RPMI7951 (cell line): ENCODE measurements at places on chromosomes 12 and 14. TPM values are rescaled to one million over a fixed set of nuclear protein-coding genes. Genes with fewer than 3 reads are reported as not detected.

GRCh38 chr14:69328765-69329164 is 68.8 kb downstream of the GALNT16 start:
- DNase-seq: no peak

DNA sequence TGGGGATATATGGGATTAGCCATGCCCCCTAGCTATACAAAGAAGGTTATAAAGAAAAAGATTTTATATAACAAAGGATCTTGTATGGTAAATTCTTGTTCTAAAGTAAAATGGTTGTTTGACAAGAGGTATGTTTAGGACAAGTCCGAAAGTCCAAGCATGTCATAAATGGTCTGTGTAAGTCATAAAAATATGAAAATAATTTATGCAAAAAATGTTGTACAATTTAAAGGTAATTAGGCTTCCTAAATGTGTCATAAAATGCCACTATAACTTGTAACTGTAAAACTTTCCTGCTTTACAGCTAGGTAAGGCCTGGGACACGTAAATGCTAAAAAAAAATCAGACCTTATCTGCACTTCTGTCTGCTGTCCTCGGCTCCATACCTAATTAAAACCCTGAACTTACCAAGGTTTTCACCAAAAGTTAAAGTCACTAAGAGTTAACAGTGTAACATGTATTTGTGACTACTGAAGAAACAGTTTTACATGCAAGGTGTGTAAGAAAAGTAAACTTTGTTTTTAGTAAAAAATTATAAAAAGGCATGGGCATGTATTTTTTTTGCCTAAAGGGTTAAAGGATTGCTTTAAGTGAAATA is 110.0 kb upstream of the RESF1 start:
- peak; percentile 37 for DNase-seq

CMKLR1 gene
- 34.5 and 43.6 TPM in 2 replicates for total RNA-seq

- DNase-seq: peak; percentile 13
These were observed 243.1 kb upstream of the FOXN3 start for GRCh38 chr14:89660166-89660565.

DNA sequence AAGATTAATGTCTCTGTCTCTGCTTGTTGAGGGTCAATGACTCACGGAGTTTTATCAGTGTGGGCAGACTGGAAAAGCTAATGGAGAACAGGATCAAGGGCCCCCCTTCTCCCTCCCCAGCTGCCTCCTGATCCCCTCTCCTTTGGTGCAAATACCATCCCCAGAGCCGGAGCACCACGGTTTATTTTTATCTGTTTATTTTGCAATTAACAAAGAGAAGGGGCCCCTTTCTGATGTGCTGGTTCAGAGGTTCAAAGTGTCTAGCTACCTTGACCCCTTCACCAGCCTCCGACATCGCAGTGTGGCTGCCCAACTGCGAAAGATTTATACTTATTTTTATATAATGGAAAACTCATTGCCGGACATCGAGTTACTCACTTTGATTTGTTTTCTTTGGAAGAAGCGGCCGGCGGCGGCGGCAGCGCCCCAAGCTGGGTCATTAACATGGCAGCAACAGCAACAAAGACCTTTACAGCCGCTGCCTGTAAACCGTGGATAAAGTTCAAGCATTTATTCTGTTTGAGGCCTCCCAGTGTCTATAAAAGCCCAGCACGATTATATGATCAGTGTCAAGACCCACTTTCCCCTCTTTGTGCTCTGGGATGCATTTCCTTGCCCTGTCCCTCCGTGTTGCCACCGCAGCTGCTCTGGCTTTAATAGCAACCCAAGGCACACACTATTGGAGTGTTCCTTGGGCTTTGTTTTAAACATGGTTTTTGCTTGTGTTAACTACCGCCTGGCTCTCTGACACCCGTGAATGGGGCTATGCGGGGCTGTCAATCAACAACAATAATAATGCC is 47.4 kb upstream of the PARP11 start:
- no peak for DNase-seq

GRCh38 chr12:102958073-102958829 is 777 bp downstream of the ASCL1 start:
- DNase-seq: peak; percentile 8

DNA sequence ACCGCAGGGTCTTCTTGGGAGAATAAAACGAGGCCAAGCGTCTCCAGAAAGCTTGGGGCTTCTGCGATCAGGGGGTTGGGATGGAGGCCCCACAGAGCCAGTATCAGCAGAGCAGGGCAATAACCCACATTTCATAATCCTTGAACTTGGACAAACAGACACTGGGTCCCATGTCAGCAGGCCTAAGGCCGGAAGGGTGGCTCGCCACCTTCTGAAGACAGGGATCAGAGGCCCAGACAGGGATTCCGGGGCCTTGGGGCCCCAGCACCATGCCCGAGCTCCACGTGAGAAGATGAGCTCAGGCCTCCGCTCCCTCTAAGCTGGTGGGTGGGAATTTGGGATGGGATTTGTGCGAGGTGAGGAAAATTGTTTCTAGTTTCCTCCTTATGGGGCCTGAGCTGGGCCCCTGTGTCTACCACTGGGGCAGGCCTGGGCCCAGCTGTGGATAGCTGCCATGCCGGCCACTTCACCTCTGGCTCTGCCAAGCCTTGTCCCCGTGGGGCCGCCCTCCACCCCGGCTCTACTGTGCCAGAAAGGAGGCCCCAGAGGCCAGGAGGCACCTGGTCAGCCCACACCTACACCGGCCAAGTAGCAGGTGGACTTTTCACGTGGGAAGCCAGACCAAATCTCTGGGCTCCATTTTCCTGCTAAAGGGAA is 67.2 kb upstream of the DLK1 start:
- DNase-seq: no peak

LRP1-AS gene
- not detected in 2 replicates for total RNA-seq

- no peak for DNase-seq
These were observed 718.6 kb upstream of the TBX3 start for GRCh38 chr12:115402443-115403180.

- no peak for DNase-seq
These were observed 8.0 kb downstream of the PGAM5 start for GRCh38 chr12:132718644-132719043.

- no peak for DNase-seq
These were observed 69.2 kb downstream of the SLC41A2 start for GRCh38 chr12:104888892-104889291.

- DNase-seq: peak; percentile 66
These were observed 2.1 kb upstream of the SLC11A2 start for GRCh38 chr12:51028126-51028812.

DNA sequence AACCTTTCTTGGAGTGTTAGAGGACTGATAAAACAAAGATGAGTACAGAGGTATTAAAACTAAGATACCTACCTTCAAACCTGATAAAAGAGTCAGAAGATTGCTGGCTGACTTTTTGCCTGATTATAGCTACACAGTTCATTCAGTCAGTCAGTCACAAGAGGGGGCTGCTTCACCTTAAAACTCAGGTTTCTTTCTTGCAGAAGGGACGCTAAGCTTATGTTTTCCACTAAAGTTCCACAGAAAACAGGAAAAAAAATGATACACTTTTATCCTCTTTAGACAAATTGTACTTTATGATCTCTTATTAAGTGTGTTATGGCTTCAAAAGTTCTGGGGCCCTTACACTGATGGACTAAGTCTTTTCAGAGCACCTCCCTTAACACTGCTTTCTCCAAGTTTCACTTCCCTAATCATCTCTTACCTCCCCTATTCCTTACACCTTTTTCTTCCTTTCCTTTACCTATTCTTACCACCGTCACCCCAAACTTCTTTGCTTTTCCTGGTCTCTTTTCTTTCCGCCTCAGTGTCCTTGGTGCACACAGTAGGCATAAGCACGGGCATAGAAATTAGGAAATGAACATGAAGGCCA is 448.7 kb upstream of the OR4E1 start:
- DNase-seq: no peak

WBP11 gene
- total RNA-seq: 23.9 and 31.6 TPM in 2 replicates

GRCh38 chr14:80237143-80237542 is 25.8 kb upstream of the DIO2 start:
- no peak for DNase-seq

DNA sequence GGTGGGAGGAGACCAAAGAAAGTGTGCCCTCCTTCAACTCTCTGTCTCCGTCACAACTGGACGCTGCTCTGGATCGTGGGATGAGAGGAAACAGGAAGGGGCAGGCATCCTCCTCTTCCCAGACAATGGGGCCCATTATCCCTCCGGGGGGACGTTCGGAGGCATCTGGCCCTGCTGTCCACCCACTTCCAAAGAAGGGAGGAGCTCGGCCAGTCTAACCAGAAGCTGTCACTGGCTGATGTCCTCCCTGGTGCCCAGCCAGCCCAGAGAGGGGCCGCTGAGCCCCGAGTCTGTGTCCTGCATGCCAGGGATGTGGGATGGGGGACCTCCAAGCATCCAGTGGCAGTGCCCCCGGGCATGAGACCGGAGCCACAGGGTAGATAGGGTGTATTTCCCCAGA is 39.8 kb upstream of the MEG3 start:
- peak; percentile 14 for DNase-seq

- DNase-seq: no peak
These were observed 79.5 kb downstream of the ETV6 start for GRCh38 chr12:11729008-11729407.

DNA sequence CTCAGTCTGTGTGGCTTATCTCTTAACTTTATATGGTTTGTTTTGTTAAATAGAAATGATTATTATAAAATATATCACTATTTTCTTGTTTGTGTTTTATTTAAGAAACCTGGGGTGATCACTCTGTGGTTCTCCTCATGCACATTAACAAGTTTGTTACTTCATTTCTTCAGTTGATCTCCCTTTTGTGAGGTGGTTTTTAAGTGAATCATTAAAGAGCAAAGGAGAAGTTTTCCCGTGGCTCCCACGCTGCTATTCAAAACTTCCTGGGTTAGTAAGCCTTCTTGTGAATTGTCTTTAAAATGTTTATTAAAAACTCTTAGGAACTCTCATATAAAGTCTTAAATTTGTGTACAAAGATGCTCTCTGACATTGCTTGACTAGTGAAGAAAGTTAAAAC is 11.8 kb downstream of the ADIPOR2 start:
- no peak for DNase-seq

- DNase-seq: peak; percentile 94
These were observed 57.1 kb downstream of the DYRK2 start for GRCh38 chr12:67705394-67706370.

GLI1 gene
- 0.49 and 0.60 TPM in 2 replicates for total RNA-seq

ABCB9 gene
- total RNA-seq: 7.0 and 10.9 TPM in 2 replicates

SLC39A5 gene
- total RNA-seq: 0.36 TPM in 1 of 2 replicates, not detected in the other

DNA sequence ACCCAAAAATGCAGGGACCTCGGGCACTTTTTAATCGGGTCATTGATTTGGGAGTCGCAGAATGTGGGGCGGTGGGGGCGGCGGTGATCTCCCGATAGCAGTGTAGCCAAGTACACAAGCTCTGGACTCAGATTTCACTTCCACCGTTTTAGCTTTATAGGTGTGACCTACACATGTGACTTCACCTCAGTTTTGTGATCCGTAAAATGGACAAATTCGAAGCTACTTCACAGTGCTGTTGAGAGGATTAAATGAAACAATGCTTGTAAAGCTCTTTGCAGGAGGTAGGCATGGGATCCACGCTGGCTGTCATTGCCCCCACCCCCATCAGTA is 478 bp downstream of the RITA1 start:
- no peak for DNase-seq

DNA sequence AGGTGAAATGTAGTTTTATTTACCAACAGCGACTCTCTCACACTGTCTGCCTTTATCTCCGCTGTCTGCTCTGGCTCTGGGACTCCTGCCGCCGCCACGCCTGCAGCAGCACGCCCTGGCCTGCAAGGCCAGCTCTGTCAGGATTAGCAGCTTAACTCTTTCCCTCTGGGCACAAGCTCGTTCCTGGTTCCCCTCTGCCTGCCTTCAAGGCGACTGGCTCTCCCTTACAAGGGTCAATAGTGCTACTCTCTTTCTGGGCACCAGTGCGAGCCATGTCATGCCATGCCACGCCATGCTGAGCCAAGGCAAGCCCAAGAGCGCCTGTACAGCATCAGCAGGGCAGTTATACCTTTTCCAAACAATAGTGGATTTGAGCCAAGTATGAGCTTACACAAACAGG is 3.6 kb upstream of the CLEC2B start:
- no peak for DNase-seq

- DNase-seq: peak; percentile 43
These were observed 4.0 kb upstream of the TESPA1 start for GRCh38 chr12:54988402-54989054.

GRCh38 chr14:32545095-32545494 is 216.0 kb downstream of the AKAP6 start:
- DNase-seq: no peak

GRCh38 chr14:104867371-104868059 is 2.4 kb downstream of the CEP170B start:
- DNase-seq: no peak

DNA sequence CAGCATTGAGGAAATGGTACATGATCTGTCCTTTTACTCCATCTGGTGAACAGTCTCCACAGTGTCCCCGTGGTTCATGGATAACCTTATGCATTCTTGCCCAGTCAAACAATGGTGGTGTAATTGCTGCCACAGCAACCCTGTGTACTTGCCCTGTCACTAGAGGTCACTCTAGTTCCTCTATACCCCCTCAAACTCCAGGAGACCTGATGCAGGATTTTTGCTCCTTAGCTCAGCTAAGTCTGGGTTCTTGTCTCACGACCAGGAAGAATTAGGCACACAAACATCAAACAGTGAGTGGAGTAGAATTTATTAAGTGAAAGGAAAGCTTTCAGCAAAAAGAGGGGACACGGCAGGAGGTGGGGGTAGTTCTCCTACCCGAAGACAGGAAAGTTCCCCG is 24.7 kb upstream of the EEA1 start:
- no peak for DNase-seq

DNA sequence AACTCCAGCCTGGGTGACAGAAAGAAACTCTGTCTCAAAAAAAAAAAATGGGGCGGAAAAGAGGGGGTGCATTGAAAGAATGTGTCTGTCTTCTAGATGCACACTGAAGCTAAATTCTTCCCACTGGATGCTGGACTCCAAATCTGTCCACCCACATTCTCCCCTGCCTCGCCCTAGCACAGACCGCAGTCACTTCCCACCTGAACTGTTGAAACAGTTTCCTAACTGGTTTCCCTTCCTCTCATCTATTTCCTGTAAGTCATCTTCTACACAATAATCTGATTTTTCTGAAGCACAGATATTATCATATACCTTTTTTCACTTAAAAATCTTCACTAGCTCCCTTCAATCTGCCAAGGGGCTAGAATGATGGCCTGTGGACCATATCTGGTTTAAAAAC is 1.5 kb upstream of the HCAR1 start:
- no peak for DNase-seq

- DNase-seq: no peak
These were observed 18.9 kb upstream of the HAL start for GRCh38 chr12:96014943-96015599.

DNA sequence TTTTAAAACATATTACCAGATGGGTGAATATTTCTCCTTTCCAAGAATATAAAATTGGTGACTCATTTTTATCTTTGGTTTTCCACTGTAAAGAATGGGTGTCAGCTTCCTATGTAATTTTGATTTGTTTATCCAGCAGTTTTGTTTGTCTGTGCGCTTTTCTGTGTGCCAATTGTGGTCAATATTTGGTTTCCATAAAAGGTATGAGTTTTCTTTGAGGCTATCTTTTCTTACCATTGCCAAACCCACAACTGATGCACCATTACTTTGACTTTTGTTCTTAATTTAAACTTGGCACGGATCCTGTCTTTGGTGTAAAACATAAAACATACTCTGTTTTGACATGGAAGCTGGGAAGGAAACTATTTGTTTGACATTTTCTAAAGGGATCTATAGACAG is 78.8 kb upstream of the NAV3 start:
- peak; percentile 73 for DNase-seq

- DNase-seq: no peak
These were observed 36.6 kb downstream of the RTL1 start for GRCh38 chr14:100866666-100867630.

- no peak for DNase-seq
These were observed 1073.6 kb downstream of the BCL11B start for GRCh38 chr14:98198385-98198784.

SOCS2 gene
- 7.3 and 9.5 TPM in 2 replicates for total RNA-seq
